ENCODE measurements at places on chromosomes 12 and 14.

DNA sequence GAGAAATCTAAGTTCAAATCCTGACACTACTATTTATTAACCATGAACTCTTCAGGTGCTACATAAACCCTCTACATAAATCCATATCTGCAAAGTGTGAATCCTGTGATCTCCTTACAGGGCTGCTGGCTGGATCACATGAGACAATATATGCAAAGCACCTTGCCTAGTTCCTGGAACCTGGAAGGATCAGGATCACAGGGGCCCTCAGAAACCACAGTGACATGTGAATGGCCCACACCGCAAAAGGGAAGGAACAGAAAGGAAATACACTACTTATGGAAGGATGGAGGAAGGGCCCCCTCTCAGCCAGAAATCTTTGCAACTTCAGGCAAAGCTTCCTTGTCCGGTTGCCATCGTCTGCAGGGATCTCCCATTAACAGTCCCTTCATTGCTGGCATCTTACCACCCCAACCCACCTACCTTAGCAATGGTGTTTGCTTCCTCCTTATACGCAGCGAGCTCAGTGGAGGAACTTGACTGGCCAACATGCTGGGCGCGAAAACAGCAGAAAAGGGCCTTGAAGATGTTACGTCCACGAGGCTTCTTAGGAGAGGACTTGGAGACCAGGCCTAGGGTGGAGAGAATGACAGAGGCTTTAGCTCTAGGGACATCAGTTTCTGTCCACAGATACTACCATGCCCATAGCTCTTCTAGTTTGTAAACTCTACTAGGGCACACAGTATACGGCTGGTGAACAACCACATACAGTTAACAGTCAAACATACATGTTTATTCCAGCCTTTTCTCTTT, 10.7 kb upstream of the AVIL start:
- no peak for DNase-seq

DNA sequence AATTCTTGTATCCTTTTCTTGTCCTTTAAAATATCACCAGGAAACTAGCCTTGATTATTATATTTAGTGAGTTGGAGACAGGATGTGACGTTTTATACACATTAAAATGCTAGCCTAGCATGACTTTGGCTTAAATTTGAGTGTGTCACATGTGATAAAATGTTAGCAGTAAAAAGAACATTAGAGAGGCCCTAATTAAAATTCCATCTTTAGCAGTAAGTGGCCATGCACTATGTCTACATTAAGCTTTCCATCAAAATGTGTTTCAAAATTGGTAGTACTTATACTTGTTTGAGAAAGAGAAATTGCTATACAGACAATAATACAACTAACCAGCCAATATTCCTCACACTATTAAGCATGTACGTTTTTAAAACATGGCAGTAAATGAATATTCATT, 29.9 kb upstream of the MGAT4C start:
- no peak for DNase-seq

- DNase-seq: no peak
These were observed 9.3 kb downstream of the TPCN1 start for GRCh38 chr12:113230315-113231234.

DNA sequence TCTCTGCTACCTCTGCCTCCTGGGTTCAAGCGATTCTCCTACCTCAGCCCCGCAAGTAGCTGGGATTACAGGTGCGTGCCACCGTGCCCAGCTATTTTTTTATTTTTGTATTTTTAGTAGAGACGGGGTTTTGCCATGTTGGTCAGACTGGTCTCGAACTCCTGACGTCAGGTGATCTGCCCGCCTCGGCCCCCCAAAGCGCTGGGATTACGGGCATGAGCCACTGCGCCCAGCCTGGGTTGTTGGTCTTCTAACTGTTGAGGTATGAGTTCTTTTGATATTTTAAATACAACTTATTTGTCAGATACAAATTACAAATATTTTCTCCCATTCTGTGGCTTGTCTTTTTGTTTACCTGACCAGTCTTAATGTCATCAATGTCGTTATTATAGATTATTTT, 95.9 kb downstream of the PCNX1 start:
- DNase-seq: no peak

GRCh38 chr14:97902630-97903029, 1105.4 kb downstream of the VRK1 start:
- DNase-seq: no peak

DNA sequence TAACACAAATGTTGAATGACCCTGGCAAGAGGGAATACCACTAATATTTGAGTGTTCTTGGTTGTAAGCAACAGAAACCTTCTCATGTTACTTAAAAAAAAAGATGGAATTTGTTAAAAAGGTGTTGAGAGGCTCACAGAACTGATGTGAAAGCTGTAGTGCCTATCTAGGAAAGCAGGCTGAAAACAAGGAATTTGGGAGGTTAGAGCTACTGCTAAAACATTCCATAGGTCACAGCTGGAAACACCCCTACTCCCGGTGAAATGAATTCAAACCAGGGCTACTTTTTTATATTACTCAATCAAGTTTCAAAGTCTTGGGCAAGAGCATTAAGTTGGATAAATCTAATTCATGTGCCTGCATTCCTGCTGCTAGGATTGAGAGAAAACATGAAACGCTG, 104.1 kb downstream of the SLC35F4 start:
- DNase-seq: no peak

DNA sequence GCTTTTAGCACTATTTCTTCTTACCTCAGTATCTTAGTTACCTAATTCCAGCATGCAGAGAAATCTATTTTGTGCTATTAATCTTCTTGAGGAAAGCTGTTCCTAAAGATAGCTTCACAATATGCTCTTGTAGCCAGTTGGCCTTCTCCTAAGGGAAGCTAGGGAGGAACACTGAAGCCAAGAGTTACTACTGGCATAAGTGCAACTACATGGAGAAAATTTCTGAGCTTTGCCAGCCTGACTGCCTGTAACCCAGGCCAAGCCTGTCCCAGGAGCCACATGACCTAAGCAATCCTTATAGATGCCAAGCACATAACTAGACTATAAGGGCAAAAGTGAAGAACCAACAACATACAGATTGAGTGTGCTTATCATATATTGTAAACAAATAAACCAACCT, 890.2 kb downstream of the FLRT2 start:
- DNase-seq: no peak

DNA sequence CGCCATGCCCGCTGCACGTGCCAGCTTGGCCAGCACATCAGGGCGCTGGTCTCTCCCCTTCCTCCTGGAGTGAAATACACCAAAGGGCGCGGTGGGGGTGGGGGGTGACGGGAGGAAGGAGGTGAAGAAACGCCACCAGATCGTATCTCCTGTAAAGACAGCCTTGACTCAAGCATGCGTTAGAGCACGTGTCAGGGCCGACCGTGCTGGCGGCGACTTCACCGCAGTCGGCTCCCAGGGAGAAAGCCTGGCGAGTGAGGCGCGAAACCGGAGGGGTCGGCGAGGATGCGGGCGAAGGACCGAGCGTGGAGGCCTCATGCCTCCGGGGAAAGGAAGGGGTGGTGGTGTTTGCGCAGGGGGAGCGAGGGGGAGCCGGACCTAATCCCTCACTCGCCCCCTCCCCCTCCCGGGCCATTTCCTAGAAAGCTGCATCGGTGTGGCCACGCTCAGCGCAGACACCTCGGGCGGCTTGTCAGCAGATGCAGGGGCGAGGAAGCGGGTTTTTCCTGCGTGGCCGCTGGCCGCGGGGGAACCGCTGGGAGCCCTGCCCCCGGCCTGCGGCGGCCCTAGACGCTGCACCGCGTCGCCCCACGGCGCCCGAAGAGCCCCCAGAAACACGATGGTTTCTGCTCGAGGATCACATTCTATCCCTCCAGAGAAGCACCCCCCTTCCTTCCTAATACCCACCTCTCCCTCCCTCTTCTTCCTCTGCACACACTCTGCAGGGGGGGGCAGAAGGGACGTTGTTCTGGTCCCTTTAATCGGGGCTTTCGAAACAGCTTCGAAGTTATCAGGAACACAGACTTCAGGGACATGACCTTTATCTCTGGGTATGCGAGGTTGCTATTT, 914 bp upstream of the CCND2 start:
- DNase-seq: peak; percentile 59

DNA sequence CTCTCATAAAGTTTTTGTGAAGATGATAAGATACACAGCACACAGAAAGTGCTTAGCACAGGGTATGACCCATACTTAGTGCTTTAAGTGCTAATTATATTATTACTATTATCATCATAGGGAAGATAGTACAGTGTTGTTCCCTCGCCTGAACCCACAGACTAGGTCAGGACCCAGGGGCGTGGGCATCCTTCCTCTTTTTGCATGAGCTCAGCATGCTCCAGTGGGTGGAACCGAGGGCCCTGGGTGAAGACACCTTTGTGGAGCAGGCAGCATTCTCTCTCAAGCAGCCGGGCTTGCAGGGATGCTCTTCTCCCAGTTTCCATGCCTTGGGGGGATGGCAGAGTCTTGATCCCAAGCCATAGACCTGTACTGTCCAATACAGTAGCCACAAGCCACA, 34.8 kb downstream of the CRACR2A start:
- DNase-seq: no peak

DNA sequence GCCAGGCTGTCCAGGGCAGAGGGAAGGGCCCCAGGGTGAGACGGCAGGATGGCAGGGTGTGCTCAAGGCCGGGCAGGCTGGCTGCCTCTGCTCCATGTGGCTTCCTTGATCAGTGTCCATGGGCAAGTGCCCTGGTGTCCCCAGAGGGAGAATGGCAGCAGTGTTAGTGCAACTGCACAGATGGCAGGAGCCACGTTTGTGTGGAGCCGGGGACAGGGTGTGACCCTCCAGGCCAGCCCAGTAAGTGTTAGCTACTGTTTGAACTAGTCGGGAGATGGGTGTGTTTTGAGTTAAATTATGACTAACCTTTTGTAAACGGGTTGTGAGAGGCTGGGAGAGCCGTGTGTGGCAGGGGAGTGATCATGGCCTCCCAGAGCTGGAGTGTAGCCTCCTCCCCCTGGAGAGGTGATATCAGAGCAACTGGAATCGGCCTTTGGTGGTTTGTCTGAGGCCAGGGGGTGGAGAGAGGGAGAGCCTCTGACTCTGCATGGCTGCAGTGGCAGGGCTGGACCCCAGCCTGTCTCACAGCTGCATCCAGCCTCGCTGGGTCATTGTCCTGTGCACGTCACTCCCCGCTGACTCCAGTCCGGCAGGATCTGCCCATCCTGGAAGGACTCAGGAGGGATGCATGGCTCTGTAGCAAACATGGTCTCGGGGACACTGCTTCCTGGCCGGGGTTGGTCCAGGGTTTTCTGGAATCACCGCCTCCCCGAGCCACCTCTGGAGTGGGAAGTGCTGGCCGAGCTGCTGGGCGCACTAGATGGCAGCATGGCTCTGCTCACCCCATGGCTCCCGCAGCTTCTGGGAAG, 27.8 kb downstream of the AACS start:
- no peak for DNase-seq

GRCh38 chr14:29442696-29443095, 485.0 kb downstream of the PRKD1 start:
- no peak for DNase-seq

GRCh38 chr14:70027785-70028428, 148.7 kb downstream of the SMOC1 start:
- no peak for DNase-seq

DNA sequence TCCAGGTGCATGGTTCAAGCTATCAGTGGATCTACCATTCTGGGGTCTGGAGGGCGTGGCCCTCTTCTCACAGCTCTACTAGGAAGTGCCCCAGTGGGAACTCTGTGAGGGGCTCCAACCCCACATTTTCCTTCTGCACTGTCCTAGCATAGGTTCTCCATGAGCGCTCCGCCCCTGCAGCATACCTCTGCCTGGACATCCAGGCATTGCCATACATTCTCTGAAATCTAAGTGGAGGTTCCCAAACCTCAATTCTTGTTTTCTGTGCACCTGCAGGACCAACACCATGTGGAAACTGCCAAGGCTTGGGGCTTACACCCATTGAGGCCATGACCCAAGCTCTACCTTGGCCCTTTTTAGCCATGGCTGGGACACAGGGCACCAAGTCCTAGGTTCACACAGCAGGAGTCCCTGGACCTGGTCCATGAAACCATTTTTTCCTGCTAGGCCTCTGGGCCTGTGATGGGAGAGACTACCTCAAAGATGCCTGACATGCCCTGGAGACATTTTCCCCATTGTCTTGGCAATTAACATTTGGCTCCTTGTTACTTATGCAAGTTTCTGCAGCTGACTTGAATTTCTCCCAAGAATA, 76.8 kb downstream of the CRADD start:
- DNase-seq: no peak

DNA sequence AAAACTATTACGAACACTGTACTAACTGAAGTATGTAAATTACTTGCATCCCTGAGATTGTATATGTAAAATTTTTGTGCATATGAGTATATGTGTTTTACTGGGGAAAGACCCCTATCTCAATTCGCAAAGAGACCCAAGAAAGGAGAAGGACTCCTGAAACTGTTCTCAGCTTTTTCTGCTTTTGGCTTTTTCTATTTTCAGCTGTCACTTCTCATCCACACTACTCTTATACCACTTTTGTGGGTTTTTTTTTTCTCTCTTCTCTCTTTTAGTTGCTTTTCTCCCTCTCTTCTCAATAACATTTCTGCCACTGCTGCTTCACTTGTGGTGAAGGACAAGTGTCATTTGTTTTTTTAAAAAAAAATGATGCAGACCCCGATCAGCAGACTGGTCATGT, 39.8 kb downstream of the NIN start:
- DNase-seq: no peak

- DNase-seq: no peak
These were observed 229.9 kb downstream of the EFCAB11 start for GRCh38 chr14:89724628-89724960.

DNA sequence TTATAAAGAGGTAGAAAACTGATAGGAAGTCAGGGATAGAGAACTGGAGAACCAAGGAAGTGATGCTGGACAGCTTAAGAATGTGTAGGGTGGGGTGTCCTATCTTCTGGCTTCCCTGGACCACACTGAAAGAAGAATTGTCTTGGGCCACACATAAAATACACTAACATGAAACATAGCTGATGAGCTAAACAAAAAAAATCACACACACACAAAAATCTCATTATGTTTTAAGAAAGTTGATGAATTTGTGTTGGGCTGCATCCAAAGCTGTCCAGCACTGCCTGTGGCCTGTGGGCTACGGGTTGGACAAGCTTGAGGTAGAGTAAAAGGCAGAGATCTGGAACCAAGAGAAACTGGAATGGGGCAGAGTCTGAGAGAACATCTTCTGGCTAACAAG, 7.4 kb downstream of the GLT8D2 start:
- no peak for DNase-seq

DNA sequence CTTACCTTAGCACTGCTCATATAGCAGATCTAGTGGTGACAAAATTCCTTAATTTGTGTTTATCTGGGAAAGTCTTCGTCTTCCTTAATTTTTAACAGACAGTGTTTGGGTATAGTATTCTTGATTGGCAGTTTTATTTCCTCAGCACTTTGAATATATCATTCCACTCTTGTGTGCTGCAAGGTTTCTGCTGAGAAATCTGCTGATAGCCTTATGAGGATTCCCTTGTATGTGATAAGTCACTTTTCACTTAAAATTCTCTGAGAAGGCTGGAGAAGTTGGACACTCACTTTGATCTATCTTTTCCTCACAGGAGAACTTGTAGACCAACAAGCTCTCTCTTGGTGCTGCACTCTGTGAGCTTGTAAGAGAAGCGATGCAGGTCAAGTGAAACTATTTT, 306.1 kb upstream of the RTL1 start:
- no peak for DNase-seq

Data from stimulated activated CD4-positive, alpha-beta T cell treated with anti-CD3 and anti-CD28 coated beads, TNF-alpha, amount 100 ng/mL, for 1 hour (primary cell).